DMS153 (cell line): ENCODE measurements at places on chromosomes 11 and 22.
A peak's percentile ranks its signal among the peaks of the same experiment; 100 is the strongest.

- DNase-seq, result no peak
Measured at GRCh38 chr11:120890609-120891320, 133.1 kb upstream of the TBCEL start.

GRCh38 chr11:61325649-61326414, 7.1 kb downstream of the DDB1 start:
- DNase-seq, result no peak

DNA sequence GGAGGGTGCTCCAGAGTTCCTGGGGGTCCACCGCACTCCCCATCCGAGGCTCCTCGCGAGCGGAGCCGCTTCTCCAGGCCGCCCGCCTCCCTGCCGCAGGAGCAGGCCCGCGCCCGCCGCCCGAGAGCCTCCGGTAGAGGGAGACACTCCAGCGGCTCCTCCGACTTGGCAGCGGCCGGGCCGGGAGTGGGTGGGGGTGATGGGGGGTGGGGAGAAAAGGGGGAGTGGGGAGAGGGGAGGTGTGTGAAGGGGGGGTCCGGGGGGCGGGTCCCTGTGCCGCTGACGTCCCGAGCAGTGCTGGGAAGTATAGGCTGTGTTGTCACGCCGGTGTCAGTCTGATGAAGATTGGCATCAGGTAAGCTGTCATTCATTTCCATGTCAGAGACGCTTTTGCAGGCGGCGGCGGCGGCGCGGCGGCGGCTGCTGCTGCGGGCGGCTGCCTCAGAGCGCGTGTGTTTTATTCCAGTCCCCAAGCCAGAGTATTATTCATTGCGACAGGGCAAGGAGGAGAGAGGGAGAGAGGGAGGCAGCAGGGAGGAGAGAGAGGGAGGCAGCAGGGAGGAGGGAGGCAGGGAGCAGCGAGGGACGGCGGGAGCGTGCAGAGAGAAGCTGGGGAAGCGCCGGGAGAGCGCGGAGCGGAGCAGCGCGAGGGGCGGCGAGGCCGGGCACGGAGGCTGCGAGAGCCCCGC, at the start of gene PKNOX2:
Gene PKNOX2, plus strand, starts transcription at position 330 of the 689 bp plus-strand sequence. CDS start 186,555 bp downstream, outside the sequence.
- DNase-seq, result no peak

- DNase-seq, result peak; percentile 70
Measured at GRCh38 chr22:43263645-43264514, 76.9 kb upstream of the TTLL12 start.

DNA sequence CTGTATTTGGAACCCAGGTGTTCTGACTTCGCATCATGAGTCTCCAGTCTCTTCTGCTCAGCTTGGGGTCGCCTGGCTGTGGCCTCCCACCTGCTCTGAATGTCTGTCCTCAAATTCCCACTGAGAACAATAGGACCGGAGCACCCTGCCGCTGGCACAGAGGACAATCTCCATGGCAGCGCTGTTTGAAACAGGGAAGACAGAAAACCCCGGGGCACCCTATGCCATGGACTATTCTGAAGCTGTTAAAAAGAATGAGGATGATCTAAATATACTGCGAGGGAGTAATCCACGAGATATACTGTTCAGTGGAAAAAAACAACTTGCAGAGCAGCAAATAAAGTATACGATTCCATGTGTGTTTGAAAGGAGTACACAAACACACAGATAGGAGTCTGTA, 415.6 kb upstream of the NARS2 start:
- DNase-seq, result no peak

- DNase-seq, result no peak
Measured at GRCh38 chr11:134409552-134410429, 2.3 kb downstream of the B3GAT1 start.

- DNase-seq, result no peak
Measured at GRCh38 chr11:2666401-2666741, 33.4 kb downstream of the KCNQ1OT1 start.

DNA sequence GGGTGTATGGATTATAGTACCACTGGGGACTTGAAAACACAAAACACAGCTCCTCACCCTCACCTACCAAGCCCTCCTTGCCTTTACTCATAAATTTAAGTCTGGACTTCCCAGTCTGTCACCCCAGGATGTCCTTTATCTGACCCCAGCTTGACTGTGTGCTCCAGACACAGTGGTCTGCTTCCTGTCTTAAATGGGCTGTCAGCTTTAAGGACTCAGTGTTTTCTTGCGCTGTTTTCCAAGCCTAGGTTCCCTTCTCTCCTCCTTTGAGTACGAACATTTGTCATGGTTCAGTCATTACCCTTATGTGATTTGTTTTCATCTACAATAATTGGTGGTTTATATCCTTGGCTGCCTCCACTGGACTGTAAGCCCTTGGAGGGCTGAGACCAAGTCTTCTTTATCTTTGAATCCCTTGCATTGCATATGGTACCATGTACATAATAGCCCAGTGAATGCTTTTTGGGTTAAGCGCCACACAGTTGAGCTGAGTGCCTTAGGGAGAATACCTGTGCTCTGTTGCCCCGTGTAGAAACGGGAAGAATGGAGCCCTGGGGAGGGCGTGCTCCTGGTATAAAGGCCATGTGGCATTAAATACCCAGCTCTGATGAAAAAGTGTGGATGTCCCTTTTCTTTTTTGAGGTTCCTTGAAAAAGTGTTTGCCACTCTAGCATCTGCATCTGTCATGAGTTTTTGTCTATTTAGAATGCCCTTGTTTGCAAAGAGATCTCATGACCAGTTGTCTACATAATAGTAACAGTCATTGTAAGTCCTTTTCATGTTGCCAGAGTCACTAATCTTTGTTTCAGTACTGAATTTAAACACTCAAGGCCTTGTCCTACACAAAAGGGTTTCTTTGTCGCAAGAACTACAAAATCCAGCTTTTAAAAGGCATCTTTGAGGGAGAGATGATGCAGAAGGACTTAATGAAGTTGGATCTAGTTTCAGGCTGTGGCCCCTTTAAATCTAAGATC, 14.0 kb downstream of the PANX1 start:
- peak; percentile 21 for DNase-seq

- DNase-seq, result no peak
Measured at GRCh38 chr11:23780231-23780630, 716.6 kb upstream of the LUZP2 start.

DNA sequence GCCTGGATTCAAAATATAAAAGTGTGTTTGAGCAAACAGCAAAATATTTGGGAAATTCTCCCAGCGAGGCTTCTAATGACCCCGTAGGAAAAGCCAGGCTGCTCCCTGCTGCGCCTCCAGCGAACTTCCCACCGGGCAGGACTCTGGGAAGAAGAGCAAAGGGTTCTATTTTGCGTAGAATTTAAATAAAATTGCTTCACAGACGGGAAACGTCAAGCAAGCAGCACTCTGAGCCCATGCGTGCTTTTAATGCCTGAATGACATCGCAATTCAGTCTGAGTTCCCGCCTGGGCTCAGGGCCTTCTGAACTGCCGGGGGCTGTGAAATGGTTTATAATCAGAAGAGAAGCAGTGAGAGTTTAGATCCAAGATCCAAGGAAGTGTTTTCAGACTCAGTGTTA, 775.1 kb downstream of the BRD1 start:
- no peak for DNase-seq

GRCh38 chr11:95524314-95525036, 265.1 kb downstream of the FAM76B start:
- DNase-seq, result no peak

DNA sequence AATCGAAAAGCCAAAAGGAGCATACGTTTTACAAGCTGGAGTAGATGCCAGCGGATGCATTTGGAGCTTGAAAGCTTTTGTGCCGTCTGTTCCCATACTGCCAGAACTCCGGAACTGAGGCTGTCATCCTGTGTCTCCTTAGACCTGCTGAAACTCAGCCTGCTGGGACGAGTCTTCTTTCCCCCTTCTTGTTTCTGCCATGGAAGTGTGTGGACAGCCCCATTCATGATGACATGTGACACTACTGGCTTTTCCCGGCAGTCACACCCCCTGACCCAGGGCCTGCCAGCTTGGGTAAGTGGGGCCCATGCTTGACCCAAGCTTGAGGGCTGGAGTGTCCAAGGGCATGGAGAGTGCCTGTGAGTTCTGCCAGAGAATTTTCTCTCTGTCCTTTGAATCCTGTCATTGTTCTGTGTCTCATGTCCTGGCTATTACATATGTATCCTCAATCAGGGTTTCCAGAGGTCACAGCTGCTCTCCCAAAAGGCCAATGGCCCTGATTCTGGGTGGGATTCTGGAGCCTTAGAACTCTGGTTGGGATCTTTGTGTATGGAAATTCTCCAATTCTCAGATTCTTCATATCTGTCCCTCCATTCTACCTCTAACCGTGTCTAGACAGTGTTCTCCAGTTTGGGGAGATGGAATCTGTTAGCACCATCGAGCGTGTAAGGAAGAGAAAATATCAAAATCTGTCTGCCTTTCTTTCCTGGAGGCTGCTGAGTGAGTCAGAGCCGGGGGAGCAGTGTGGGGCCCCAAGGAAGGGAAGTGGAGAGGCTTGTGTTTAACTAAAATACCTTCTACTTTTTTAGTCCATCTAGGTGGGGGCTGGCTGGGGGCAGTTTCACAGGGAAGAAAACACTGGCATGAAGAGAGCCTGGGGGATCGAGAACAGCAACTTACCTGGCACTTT, 73.2 kb downstream of the KIAA1671 start:
- no peak for DNase-seq

GRCh38 chr11:78354408-78355308, 63.0 kb downstream of the GAB2 start:
- peak; percentile 14 for DNase-seq

DNA sequence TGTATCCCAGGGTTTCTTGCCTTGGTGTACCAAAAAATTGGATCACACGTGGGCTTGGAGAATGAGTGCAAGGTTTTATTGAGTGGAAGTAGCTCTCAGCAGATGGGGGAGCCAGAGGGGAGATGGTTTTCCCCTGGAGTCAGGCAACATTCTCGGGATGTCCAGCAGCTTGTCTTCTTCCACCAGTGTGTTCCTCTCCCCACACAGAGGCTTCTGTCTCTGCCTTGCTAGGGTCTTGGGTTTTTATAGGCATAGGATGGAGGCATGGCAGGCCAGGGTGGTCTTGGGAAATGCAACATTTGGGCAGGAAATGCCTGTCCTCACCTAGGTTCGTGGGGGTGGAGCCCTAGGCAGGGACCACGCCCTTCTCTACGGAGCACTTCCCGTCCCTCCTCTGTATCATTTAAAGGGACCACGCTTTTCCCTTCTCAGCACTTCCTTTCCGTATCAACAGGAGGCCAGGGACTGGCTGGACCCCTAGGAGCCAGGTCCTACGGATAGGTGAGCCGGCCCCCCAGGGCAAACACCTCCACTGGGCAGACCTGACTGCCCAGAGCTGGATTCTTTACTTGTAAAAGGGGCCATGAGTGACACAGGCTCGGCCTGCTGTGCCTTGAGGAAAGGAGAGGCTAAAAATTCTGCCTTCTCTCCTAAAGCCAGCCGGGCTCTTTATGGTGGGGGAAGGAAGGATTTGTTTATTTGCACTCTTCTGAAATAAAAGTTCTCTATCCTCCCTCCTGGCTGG, 55.3 kb upstream of the CCDC188 start:
- DNase-seq, result peak; percentile 62

GRCh38 chr11:17934194-17934593, 78.7 kb downstream of the SERGEF start:
- peak; percentile 8 for DNase-seq

DNA sequence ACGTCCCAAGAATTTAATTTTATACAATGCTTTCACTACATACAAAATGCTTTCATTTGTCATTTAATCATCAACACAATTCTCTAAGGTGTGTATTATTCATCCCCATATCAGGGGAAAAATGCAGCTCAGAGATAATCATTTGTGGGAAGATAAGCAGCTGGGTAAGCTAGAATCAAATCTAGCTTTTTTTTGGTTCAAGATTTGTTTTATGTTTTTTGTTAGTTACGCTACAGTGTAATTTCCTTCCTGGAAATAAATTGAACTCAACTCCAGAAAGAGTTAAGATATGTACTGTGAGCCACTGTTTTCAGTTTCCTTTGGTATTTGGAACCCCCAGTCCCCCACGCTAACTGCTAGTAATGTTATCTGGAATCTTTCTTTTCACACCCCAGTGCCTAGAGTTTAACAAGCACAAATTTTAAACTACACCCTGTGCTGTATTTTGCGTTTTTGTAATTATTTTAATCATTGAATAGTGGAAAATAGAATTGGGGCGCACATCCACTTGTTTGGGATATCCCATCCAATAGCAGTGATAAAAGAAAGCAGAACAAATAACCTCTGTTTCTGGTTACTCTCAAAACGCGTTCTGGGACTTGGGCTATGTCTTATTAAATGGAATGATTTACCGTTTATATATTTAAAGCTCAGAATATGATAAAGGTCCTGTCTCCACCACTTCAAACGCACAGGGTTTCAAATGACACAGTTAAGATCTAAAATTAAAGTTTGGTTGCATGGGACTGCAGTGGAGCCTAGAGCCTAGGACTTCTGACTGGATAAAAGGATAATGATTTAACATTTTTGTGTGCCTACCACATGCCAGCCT, 2.1 kb upstream of the HSPA8 start:
- no peak for DNase-seq

GRCh38 chr11:126978911-126979310, 21.7 kb downstream of the KIRREL3 start:
- peak; percentile 98 for DNase-seq

GRCh38 chr11:13134066-13134465, 125.0 kb downstream of the RASSF10 start:
- no peak for DNase-seq

GRCh38 chr11:279966-280705, 1.9 kb downstream of the NLRP6 start:
- DNase-seq, result no peak

DNA sequence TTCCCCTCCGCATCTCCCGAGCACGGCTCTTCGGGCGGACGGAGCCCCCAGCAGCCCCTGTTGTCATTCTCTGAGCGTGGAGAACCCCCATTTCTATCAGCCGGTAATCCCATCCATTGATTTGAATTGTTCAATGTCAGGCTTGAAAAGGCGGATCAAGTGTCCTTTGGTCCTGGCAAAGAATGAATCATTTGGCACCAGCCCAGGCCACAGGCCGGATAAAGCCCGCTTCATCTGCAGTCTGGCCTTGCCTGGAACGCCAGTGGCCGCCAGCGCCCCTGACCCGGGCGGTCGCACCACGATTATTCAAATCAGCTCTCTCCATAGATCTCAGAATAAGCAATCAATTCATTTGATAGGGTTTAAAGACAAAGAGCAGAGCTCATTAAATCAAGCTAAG, 188.9 kb downstream of the BRD1 start:
- DNase-seq, result peak; percentile 4

DNA sequence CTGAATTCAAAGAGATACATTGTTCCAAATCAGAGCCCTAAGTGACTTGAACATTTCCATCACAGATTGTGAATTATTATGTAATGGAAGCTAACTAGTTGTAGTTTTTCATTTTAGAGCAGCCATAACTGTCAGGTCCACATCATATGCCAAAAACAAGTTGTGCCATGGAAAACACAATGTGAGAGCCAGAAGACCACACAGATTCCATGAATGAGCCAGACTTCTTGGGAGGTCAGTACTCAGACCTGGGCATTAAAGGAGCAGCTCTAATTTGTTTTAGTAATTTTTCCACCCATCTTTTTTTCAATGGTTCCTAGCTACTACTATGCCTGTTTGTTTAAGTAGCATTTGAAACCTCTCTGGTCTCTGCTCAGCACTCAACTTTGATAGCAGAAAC, 279.4 kb downstream of the FAT3 start:
- DNase-seq, result no peak

GRCh38 chr22:44671742-44672141, 30.3 kb upstream of the PRR5 start:
- no peak for DNase-seq

- DNase-seq, result no peak
Measured at GRCh38 chr11:110798201-110798900, 86.1 kb upstream of the ARHGAP20 start.

- DNase-seq, result no peak
Measured at GRCh38 chr11:119496469-119496868, 73.5 kb upstream of the THY1 start.

- DNase-seq, result no peak
Measured at GRCh38 chr22:19517171-19517500, 7.1 kb downstream of the CLDN5 start.
